Muscle of back (tissue), 13 donors: ENCODE measurements at places on chromosomes 2 and 18. TPM values are rescaled to one million over a fixed set of nuclear protein-coding genes. Genes with fewer than 3 reads are reported as not detected.

DNAJC5G gene
- polyA plus RNA-seq, result not detected

FAM110C gene
- 0.27 TPM for polyA plus RNA-seq

PTH2R gene
- polyA plus RNA-seq, result 0.43 TPM

DSG1 gene
- 0.16 TPM for polyA plus RNA-seq

TTC27 gene
- 17.8 TPM for polyA plus RNA-seq

BOLL gene
- polyA plus RNA-seq, result 0.79 TPM

COPS9 gene
- 129 TPM for polyA plus RNA-seq

IL1RL1 gene
- polyA plus RNA-seq, result 0.26 TPM

LDLRAD4 gene
- 8.2 TPM for polyA plus RNA-seq

CHRNA1 gene
- 162 TPM for polyA plus RNA-seq

MEX3C gene
- polyA plus RNA-seq, result 38.9 TPM

VIT gene
- polyA plus RNA-seq, result 3.0 TPM

SLC9A4 gene
- not detected for polyA plus RNA-seq

RSAD2 gene
- 2.9 TPM for polyA plus RNA-seq

SPATA3 gene
- not detected for polyA plus RNA-seq

POTEE gene
- polyA plus RNA-seq, result not detected

ST6GAL2 gene
- 7.4 TPM for polyA plus RNA-seq

CHRNG gene
- polyA plus RNA-seq, result 117 TPM

AGPS gene
- polyA plus RNA-seq, result 32.0 TPM

ANKAR gene
- 4.6 TPM for polyA plus RNA-seq

FBXO36 gene
- polyA plus RNA-seq, result 2.5 TPM

SLC11A1 gene
- polyA plus RNA-seq, result 0.99 TPM

APLF gene
- 1.6 TPM for polyA plus RNA-seq

DNMT3A gene
- 45.6 TPM for polyA plus RNA-seq

BCL11A gene
- polyA plus RNA-seq, result 3.9 TPM

NABP1 gene
- 12.1 TPM for polyA plus RNA-seq

CCDC102B gene
- polyA plus RNA-seq, result 15.7 TPM

IKZF2 gene
- 5.4 TPM for polyA plus RNA-seq

SERPINB3 gene
- polyA plus RNA-seq, result not detected

C1QL2 gene
- polyA plus RNA-seq, result not detected

TFCP2L1 gene
- polyA plus RNA-seq, result 0.11 TPM

ARHGEF33 gene
- polyA plus RNA-seq, result 0.79 TPM

ABCG5 gene
- polyA plus RNA-seq, result 0.13 TPM

MARCO gene
- 2.7 TPM for polyA plus RNA-seq

SERPINB8 gene
- polyA plus RNA-seq, result 2.1 TPM

ACKR3 gene
- polyA plus RNA-seq, result 23.6 TPM

SPP2 gene
- not detected for polyA plus RNA-seq

HAUS1 gene
- polyA plus RNA-seq, result 27.6 TPM

RNF152 gene
- 4.9 TPM for polyA plus RNA-seq

C2orf78 gene
- not detected for polyA plus RNA-seq

CFAP221 gene
- polyA plus RNA-seq, result 0.89 TPM
